ENCODE measurements at places on chromosomes 13 and 19.

- no peak for DNase-seq
These were observed 6.1 kb downstream of the STK11 start for GRCh38 chr19:1211494-1212234.

GRCh38 chr19:50007947-50008346 is 17.2 kb downstream of the VRK3 start:
- DNase-seq: no peak

DNA sequence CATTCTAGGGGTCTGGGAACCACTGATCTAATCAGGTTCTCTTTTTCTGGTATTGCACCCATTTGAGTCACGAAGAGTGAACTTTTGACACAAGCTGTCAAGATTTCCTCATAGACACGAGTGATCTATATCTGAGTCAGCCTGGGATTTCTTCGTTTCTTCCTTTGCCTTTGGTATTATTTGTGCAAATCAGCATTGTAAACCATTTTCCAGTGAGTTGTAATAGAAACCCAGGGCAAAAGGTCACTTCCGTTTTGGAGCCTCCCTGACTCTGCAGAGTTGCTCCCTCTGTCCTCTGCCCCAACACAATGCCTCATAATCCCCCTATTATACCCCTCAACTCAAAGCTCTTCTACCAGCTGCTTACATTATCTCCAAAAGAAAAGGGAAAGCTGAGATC is 615.1 kb downstream of the EFNB2 start:
- DNase-seq: peak; percentile 58

DNA sequence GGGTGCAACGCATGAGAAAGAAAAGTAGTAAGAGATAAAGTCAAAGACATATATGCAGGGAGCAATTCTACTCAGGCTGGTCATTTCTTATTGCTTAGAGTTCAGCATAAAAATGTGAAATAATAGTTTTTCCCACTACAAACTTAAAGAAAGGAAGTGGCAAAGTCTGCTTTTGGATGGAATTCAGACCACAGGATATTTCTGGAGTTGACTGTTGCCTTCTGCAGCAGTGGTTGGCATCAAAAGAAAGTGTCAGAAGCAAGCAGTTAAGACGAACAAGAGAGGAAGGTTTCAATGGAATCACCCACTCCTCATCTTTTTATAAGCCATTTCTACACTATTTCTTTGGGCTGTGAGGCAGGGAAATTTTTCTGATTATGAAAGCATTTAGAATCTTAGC is 36.2 kb upstream of the TRPC4 start:
- no peak for DNase-seq

DNA sequence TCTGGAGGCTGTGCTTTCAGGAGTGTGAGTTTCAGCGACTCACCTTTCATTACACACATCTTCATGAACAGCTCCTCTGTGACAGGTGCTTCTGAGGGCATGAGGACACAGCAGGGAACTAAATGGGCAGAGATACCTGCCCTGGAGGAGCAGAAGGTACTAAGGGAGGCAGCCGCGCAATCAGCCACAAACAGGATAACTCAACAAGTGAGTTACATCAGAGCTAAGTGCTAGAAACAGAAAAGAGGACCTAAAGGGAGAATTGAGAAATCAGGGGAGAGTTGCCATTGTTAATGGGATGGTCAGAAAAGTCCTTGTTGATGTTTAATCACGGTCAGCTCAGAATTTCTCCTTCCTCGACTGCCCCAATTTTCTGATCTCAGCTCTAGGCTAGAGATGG is 42.5 kb downstream of the SYDE1 start:
- no peak for DNase-seq

- no peak for DNase-seq
These were observed 108.2 kb downstream of the SGCG start for GRCh38 chr13:23288995-23289394.

- no peak for DNase-seq
These were observed 97.1 kb upstream of the IRS2 start for GRCh38 chr13:109883181-109884180.

All from A549 (cell line).